ENCODE measurements at places on chromosomes 7 and 10.

DNA sequence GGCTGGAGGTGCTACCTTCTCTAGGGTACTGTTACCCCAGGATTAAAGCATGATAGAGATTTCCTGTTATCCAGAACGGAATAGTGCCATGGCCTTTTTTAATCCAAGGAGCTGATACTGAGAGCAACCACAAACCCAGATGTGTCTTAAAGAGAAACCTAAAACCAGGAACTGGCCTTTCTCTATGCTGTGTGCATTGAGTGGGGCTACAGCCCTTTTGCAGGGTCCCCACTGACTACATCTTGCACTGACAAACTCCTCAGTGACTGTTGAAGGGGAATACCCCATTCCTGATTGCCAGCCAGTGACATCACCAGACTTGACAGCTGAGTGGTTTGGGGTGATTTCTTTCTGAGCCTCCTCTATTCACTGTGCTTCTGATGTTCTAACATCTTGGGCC is 81.9 kb upstream of the CAPZA2 start:
- no peak for DNase-seq

DNA sequence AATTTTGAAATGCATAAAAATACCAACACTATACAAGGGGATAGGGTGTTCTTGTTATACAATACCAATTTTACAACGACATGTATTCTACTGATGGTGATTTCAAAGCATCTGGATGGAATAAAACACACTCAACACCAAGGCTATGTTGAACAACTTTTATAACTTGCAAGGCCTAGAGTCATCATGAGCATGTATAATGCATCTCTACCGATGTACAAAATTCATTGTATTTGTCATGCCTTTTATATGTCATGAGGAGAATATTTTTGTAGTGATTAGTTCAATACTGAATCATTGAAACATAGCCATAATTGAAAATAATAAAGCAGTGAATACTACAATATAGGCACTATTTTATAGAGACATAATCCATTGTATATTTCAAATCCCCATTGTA is 160.2 kb downstream of the ETV1 start:
- no peak for DNase-seq

GRCh38 chr10:54559498-54559897 is 241.5 kb downstream of the PCDH15 start:
- no peak for DNase-seq

- DNase-seq: no peak
Measured at GRCh38 chr10:127576740-127577161, 27.6 kb downstream of the NPS start.

- DNase-seq: no peak
Measured at GRCh38 chr10:110168601-110169481, 38.6 kb upstream of the MXI1 start.

DNA sequence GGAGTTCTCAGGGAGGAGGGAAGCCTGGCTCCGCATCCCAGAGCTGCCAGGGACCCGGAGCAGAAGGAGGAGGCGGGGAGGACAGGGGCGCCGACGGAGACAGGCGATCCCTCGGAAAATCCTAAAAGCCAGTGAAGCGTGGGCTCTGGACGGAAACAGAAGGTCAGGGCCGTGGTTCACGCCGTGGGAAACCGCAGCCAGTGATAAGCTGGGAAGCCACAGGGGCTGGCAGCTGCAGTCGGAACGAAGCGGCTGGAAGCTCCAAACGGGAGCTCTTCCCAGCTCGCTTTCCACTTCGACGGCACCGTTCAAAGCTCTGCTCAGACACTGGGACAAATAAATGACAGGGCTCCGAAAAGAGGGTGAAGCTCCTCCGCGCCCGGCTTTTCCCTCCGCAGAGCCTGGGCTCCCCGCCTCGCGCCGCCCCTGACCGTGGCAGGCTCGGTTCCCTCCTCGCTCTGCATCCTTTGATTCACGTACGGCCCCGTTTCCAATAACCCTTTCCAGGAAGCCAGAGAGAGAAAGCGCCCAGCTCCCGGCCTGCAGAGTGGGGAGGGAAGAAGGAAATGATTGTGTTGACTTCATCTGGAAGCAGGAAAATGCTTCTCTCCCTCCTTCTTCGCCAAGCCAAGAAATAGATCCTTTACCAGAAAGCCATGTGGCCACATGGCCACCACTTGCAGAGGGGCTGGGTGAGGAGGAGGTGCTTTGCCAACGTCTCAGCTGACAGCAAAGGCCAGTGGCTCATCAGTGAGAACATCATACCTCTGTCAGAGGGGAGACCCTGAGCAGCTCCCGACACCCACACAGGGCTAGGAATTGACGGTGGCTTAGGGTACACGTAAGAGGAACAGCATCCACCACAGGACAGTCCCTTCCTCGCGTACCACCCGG is 57.4 kb downstream of the ADRB1 start:
- no peak for DNase-seq

GRCh38 chr7:2968616-2969397 is 74.9 kb downstream of the CARD11 start:
- no peak for DNase-seq

- no peak for DNase-seq
Measured at GRCh38 chr7:148274118-148274517, 316.4 kb upstream of the C7orf33 start.

DNA sequence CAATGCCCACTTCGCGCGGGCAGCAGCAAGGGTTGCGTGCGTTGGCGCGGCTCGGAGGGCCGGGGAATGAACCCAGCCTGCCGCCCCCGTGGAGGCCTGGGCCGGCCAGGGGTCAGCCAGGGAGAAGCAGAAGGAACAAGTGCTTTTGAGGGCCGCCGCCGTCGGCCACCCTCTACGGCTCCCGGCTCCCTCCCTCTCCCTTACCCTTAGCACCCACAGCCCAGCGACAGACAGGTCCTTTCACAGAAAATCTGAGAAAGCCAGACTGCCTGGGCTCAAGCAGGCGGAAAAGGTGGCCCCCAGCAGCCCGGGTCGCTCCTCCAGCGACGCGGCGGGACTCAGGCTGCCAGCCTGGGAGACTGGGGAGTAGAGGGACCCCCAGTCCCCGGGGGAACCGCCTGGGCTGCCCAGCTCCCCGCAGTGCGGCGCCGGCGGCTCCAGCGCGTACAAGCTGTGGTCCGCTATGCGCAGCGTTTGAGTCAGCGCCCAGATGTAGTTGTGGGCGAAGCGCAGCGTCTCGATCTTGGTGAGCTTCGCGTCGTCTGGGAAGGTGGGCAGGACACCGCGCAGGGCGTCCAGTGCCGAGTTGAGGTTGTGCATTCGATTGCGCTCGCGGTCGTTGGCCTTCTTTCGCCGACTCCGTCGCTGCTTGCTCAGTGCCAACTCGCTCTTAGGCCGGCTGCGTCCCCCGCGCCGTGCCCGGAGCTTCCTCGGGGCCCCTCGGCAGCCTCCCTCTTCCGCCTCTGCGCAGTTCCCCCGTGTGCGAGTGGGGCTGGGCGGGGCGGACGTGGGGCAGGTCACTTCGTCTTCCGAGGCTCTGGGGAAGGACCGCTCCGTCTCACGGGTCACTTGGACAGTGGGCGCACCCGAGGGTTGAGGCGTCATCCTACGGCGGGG is 815 bp downstream of the NEUROG3 start:
- no peak for DNase-seq

GRCh38 chr7:29623973-29624372 is 60.3 kb downstream of the PRR15 start:
- no peak for DNase-seq

DNA sequence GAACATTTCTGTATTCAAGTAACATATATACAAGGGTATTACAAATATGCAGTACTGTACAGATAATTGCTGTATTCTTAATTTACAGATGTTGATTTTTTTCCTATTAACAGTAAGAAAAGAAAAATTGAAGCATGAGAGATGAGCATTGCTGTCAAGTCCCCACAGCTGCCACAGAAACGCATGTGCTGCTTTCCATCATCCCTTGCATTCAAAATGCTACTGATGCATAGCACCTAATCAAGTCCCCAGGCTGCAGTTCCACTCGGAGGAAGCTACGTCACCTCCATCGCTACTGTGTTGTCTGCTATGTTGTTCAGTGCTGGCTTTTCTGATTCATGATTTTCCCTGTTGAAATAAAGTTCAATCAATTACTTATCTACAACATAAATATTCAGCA is 78.2 kb downstream of the EPC1 start:
- no peak for DNase-seq

- DNase-seq: no peak
Measured at GRCh38 chr10:16049050-16049449, 188.7 kb upstream of the MINDY3 start.

- no peak for DNase-seq
Measured at GRCh38 chr10:121158988-121159579, 307.9 kb downstream of the WDR11 start.

DNA sequence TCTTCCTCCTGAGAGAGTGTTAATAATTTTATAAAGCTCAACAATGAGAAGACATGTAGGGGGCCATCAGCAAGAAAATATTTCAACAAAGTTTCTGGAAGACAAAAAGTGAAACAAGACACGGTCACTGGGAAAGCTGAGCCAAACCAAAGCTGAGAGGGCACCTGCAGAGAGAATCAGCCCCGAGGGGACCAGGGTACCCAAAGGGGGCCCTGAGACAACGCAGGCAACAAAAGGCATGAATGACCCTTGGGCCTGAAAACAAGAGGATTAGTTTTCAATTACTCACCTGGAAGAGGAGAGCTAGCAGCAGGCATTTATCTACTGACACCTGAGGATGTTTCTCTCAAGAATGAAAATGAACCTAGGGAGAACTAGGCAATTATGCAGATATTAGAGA is 461.2 kb upstream of the MGMT start:
- no peak for DNase-seq

DNA sequence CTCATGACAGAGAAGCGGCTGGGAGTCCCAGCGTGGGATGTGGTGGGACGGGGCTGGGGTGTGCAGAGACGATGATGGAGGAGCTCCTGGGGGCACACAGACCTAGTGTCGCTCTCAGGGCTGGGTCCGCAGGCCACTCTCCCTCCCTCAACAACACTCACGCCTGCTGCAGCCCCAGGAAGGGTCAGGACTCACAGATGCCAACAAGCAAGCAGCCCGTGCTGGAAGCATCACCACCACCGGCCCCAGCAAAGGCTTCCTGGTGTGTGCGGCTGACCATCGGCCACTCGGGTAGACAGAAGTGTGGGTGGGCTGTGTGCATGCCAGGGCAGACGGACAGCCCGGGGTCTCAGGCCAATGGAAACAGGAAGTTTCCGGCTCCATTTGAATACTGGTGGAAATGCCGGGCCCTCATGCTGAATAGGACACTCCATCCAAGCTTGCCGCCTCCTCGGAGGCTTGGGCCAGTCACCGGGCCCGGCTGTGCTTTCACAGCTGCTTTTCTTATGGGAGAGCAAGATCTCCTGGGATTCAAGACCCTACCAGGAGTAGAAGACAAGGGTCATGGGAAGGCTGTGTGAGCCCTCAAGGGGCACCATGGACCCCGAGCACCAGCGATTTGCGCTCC is 178.1 kb downstream of the ELFN1 start:
- DNase-seq: no peak

GRCh38 chr7:46537191-46537905 is 616.3 kb upstream of the IGFBP3 start:
- DNase-seq: no peak

DNA sequence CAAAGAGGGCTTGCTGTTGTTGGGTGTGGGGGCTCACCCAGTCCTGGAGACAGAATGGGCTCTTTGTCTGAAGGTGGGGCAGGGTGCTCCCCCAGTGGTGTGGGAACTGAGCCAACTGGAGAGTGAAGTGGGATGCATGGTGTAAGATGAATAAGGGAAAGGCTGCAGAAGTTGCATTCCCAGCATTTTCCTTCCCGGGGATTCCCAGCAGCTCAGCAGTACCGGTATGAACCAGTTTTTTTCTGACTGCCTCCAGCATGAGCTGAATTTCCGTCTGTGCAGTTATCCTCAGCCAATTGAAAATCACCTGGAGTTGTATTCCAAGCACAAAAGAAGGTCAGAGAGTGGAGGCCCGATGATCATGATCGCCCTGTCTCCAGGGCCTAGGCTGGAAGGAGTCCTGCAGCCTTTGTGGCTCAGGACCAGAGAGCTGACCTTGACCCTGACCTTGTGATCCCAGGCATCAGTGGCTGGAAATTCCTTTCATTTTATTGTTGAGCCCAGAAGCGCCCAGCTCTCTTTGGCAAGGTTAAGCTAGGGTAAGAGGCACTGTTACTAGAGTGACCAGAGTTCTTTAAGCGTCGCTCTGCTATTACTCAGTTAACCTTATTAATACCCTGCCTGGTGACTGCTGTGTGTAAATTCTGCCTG is 33.4 kb downstream of the OGDH start:
- DNase-seq: no peak

DNA sequence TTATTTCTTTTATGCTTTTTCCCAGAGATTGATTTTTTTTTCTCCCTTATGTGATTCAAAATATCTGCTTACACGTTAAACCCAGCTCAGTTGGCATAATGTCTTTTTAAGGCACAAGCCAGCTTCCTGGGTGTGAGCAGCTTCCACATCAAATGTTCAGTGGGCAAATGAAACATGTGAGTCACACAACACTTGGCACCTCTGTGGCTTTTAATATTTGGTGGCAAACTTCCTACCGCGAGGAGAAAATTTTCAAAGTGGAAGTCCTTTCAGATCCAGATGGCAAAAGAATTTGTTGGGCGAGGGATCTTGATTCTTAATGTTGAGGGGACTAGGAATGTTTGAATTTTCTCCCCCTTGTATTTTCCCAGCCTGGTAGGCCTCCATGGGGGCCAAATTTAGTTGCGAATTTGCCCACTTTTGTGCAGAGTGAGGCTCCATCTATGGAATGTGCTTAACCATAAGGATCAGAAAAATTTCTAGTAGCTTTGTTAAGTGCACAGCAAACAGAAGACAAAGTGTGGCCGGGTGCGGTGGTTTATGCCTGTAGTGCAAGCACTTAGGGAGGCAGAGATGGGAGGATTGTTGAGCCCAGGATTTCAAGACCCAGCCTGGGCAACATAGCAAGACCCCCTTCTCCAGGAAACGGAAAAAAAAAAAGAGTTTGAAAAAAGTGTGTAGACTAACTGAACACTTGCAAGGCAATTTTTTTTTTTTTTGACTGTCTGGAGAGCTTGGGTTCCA is 31.0 kb downstream of the CUX1 start:
- no peak for DNase-seq

GRCh38 chr7:148906707-148907498 is 22.8 kb upstream of the EZH2 start:
- DNase-seq: no peak

- no peak for DNase-seq
Measured at GRCh38 chr10:43229208-43230061, 37.4 kb downstream of the RASGEF1A start.

DNA sequence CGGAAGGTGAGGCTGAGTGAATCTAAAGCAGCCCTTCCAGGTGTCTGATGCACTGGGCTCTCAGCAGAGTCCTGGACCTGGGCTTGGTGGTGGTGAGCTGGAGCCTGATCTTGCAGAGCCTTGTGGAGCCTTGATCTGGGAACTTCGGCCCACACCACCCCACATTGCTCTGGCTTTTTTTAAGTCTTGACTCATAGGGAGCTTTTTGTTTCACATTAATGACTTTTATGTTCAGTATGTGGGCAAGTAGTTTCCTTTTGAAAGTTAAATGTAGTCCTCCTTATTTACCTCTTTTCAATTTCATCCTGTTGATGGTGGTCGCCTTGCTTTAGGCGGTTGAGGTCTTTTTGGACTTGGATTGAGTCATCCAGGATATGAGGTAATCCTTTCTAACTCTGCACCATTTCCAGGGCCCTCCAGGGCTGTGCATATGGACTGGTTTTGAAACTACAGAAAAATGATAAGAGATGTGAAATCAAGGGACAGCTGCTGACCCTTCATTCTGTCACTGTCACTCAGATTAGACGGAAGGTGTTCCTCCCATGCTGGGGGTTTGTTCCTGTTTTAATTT is 2.9 kb upstream of the NRAP start:
- no peak for DNase-seq
